ENCODE measurements at places on chromosomes 6 and 20. TPM values are rescaled to one million over a fixed set of nuclear protein-coding genes. Genes with fewer than 3 reads are reported as not detected.

The BPIFB6 gene
- not detected for total RNA-seq

The NUS1 gene
- 7.9 TPM for total RNA-seq

The PCSK2 gene
- not detected for total RNA-seq

The FERMT1 gene
- 4.9 TPM for total RNA-seq

The PLA2G7 gene
- total RNA-seq: not detected

The NMBR gene
- total RNA-seq: not detected

The HLA-DQA1 gene
- 0.16 TPM for total RNA-seq

The RNASET2 gene
- 21.9 TPM for total RNA-seq

The GSTA2 gene
- not detected for total RNA-seq

The CST7 gene
- not detected for total RNA-seq

The SFTA2 gene
- total RNA-seq: not detected

The MAS1 gene
- not detected for total RNA-seq

The TMC2 gene
- total RNA-seq: 0.09 TPM

The PLEKHG1 gene
- 3.3 TPM for total RNA-seq
